ENCODE measurements at places on chromosomes 7 and 10.

DNA sequence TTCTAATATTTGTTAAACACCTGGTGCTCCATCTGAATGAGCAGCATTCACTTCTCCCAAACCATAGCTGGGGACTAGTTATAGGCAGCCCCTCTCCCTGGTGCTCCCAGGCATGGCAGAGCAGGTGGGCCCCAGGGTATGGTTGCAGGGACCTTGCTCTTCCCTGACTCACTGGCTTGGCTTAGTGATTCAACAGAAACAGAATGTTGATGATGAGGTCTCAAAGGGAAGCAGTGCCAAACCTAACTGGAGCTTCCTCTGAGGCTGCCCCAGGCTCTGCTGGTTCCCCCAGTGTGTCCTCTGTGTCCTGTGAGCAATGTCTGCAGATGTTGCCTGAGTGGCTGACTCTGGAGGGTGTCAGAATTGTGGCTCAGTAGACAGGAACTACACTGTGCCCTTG is 3.7 kb downstream of the GPR26 start:
- peak; percentile 62 for DNase-seq

- no peak for DNase-seq
These were observed 16.7 kb upstream of the ABCC2 start for GRCh38 chr10:99765672-99766301.

DNA sequence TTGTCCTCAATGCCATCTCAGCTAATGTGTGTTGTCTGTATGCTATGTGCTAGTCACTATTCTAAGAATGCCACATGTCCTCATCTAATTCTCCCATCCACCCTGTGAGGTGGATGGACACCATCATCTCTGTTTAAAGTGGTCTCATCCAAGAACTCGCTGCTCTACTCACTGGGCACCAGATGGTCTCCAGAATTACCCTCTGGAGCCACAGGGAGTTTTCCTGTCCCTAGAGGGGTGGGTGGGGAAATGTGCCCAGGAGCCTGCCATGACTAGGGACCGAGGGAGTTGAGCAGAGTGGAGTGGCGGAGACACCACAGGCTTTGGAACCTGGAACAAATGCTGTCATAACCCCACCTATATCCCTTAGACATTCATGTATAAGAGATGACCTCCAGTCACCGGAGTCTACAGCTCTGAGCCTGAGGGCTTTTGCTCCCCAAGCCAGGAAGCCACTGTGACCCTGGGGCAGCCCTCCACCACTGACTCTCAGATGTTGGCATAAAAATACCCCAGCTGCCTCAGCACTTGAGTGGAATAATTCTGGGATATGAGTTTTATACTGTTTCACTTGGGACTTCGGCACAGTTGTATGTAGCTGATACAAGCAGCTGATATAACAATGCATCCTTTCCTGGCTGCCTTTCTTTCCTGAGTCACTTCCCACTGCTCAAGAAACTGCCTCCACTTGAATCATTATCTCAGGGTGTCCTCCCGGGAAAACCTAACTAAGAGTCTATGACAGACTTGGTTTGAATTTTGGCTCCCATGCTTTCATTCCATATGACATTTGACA is 61.5 kb upstream of the RAPGEF5 start:
- DNase-seq, result no peak

DNA sequence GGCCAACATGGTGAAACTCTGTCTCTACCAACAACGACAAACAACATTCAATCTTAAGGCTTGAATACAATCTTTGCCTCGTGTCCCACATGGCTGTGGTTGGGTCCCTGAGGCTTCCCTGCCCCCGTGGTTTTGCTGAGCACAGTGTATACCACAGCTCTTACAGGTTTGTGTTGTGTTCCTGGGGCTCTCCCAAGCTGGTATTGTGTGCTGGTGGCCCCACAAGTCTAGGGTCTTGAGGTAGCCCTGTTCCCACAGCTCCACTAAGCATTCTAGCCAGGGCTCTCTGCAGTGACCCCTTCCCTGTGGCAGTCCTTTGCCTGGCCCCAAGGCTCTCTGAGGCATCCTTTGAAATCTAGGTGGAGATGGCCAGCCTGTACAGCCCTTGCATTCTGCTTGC is 68.0 kb upstream of the CCNY start:
- DNase-seq, result no peak

GRCh38 chr10:75678527-75678926 is 247.1 kb downstream of the LRMDA start:
- no peak for DNase-seq

- no peak for DNase-seq
These were observed 78.9 kb downstream of the MKI67 start for GRCh38 chr10:128047351-128047750.

All from AG10803 (cell line).